Lung microvascular endothelial cell (primary cell): ENCODE measurements at places on chromosomes 4 and X.
A peak's percentile ranks its signal among the peaks of the same experiment; 100 is the strongest.

DNA sequence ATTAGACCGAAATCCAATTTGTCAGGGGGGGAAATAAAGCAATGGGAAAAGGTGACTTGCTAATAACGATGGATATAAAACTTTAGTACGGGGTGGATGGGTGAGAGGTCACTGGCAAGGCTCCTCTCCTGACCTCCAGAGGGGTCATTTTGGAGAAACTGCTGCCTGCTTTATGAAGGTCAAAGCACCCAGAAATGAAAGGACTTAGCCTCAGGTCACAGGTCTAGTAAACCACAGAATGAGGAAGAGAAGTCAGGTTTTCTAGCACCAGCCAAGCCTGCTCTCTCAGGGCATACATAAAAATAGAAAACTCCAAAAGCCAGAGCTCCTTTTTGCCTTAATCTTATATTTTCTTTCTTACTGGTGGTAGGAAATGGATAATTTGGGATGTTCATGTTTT is 134.2 kb downstream of the SHROOM3 start:
- no peak for DNase-seq

DNA sequence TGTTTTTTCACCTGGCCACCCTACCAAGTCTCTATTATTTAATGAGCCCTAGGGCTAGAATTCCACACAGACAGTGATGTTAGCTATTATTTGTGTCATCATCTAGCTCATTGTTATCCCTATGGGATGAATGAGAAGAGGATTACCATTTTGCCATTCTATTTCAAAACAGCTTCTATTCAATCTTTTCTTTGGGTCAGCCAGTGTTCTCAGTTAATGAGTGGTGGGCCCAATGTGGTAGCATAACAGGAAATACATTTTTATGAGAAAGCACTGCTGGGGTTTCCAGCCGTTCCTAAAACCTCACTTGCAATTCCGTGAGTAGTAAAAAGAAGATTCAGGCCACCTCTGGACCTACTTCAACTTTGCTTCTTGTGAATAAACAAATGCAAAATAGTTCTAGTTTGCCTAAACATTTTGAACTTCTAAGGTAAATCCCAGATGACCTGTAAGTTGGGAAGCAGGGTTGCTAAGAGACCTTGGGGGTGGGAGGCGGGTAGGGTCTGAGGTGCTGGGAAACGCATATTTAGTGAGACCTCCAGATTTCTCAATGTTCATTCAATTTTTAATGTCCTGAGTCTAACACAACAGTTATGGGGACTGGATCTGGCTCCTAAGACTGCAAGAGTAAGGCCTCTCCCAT is 24.8 kb upstream of the CYP2U1 start:
- no peak for DNase-seq

GRCh38 chrX:8805046-8805445 is 3.9 kb upstream of the FAM9A start:
- DNase-seq = no peak

- peak; percentile 17 for DNase-seq
Observed at GRCh38 chr4:56656346-56656643, 24.8 kb downstream of the HOPX start.

DNA sequence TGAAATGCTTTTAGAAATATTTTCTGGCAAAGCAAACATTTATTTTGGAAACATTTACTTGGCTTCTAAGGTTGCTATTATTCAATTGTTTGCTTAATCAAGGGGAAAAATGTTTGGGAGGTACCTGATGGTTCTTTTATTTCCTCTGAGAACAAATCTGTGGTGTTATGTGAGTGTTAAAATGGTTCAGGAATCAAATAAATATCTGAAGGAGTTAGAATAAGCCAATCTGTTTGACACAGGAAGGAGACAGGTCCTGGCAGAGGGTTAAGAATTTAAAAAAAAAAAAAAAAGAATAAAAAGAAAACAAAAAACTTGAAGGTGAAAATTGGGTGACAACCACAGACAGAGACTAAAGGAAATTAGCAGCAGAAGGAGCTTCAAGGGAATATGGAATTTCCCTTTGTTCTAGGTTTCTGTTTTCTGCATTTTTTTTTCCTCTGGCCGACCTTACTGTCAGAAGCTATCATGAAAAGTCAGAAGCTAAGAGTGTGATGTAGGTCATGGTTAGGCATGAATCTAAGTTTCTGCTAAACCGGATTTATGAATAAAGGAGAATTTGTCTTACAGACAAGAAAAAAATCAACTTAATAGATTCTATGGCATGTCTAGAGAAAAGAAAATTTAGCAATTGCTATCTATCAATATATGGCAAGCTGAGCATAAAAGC is 78.6 kb upstream of the PNPLA4 start:
- no peak for DNase-seq

DNA sequence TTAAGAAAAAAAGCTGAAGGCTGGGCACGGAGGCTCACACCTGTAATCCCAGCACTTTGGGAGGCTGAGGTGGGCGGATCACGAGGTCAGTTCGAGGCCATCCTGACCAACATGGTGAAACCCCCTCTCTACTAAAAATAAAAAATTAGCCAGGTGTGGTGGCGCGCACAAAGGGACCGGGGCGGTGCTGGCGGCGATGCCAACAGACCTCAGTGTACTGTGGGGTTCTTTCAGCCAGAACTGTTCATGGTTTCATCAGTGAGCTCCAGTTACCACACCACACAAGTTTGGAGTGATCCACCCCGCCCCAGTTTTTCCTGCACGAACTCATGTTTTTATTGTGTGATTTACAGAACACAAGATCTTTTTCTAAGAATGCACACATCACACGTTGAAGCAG is 21.2 kb upstream of the IRAK1 start:
- no peak for DNase-seq
